DMS53 (cell line): ENCODE measurements at places on chromosomes 4 and X.

DNA sequence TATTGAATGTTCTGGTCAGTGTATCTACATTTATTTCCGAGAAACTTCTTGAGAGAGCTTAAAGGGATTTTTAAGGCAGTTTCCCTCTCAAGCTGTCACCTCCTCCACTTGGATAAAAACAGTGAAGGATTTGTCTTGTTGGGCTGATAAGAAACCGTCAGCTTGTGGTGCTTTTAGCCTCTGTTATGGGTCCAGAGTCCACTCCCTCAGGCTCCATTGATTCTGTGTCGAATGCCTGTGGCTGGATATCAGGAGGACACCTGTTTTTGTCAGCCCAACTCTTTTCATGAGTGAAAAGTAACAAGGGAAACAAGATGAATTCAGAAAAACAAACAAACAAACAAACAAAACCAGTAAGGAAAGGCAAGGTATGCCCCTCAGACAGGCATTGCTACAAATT lies 12.4 kb downstream of the CLCN4 start:
- DNase-seq = no peak

- DNase-seq = no peak
Measured at GRCh38 chrX:136165406-136165805, 18.1 kb downstream of the FHL1 start.

DNA sequence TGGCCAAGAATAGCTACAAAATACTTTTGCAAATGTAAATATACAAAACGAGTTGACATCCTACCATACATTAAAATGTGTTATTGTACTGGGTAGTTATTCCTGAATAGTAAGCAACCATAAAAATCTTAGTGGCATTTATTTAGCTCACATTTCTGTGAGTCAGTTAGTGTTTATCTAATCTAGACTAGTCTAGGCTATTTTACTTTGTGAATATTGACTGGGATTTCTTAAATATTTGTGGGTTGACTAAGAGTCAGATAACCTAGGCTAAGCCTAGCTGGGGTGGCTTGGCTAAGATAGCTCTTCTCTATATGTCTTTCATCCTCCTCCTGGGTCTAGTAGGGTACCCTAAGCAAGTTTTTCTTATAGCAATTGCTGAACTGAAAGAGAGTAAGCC lies 543.8 kb upstream of the DIAPH2 start:
- no peak for DNase-seq

- DNase-seq = peak; percentile 66
Measured at GRCh38 chrX:153818571-153819383, 11.6 kb downstream of the PDZD4 start.

DNA sequence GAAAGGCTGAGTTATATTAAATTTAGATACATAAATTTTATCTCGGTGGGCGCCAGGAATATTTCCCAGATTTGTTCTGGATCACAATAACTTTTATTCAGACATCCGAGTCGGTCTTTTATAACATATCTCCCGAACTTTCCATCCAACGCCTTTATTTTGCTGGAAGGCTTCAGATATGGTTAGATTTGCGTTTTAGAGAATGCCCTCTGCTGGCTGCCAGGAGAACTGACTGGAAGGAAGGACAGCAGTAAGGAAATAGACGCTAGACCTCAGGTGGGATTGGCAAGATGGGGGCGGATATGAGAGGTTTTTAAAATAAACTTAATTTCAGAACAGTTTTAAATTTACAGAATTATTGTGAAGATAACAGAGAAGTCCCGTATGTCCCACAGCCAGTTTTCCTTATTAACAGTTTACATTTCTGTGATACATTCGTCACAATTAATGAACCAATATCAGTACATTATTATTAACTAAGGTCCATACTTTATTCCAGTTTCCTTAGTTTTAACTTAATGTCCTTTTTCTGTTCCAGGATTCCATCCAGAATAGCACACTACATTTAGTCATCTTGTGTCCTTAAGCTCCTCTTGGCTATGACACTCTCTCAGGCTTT lies 4.6 kb upstream of the KANTR start:
- peak; percentile 83 for DNase-seq

GRCh38 chrX:153519569-153520286 lies 2.3 kb downstream of the ATP2B3 start:
- DNase-seq = no peak

DNA sequence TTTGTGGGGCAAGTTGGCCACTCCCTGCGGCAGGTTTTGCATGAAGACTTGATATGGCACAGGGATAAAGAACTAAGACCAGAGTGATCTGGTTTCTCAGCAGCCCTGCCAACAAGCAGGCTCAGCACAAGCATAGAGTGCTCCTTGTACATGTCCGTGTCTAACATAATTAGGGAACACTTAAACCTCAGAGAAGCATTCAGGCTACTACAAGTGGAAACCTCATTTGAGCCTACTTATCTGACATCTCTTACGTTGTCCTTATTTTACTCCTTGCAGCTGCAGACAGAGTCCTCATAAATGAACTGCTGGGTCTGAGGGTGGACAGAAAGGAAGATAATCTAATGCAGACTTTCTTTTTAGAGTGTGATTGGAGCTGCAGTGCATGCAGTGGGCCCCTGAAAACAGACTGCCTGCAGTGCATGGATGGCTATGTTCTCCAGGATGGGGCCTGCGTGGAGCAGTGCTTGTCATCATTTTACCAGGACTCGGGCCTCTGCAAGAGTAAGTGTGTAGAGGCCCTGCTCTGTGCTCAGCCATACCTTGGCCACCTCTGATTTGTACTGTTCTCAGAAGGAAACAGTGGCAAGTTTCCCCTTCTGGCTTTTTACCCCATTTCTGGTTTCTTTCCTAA lies 179.1 kb upstream of the ANXA3 start:
- no peak for DNase-seq

DNA sequence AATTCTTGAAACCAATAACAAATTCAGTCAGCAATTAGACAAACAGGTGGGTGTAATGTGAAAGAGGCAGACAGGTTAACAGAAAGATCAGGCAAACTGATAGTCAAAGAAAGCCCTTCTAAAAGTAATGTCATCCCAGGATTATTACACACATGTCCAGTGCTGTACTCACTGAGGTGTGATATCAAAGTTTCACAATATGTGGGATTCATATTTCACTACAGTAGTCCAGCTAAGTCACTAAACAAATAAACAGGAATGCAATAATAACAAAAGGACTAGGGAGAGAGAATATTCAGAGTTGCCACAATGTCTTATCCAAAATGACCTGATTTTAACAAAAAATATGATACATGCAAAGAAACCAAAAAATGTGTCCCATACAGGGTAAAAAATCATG lies 787.5 kb downstream of the FSTL5 start:
- DNase-seq = peak; percentile 34

- no peak for DNase-seq
Measured at GRCh38 chr4:175444512-175444911, 367.6 kb downstream of the GPM6A start.

GRCh38 chr4:13515268-13515667 lies 29.0 kb downstream of the NKX3-2 start:
- no peak for DNase-seq

GRCh38 chr4:84648178-84648577 lies 65.3 kb downstream of the CDS1 start:
- no peak for DNase-seq

DNA sequence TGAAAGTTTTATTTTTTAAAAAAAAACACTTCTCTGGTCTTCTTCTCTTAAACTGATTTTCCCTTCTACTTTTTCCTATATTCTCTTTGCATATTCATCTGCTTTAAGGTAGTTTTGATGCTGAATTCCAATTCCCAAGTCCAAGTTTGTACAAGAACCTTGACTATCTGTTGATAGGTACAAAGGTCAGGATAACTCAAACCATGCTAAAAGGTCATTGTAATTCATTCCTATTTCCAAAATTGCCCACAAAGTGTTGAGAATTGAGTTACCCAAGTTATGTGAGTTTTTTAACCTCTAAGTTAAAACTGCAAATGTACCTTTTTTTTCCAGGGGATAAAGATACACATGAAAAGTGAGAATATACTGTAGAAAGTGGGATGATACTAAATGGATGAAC lies 46.1 kb upstream of the TMEM192 start:
- no peak for DNase-seq

DNA sequence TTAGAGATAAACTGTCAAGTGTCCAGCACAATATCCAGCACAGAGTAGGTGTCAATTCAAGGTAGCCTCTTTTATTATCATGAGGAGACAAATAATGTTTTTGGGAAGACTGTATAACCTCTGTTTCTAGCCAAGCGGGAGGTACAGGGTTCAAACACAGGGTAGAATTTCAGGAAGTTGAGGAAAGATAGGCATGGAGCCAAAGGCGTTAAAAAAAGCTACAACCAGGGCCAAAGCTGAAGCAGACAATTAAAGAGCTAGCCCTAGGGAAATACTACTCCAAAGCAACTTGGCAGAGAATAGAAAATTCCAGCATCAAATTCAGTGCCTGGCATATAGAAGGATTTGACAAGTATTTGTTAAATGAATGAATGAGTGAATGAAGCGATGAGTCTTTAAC lies 40.0 kb upstream of the CASK start:
- no peak for DNase-seq

DNA sequence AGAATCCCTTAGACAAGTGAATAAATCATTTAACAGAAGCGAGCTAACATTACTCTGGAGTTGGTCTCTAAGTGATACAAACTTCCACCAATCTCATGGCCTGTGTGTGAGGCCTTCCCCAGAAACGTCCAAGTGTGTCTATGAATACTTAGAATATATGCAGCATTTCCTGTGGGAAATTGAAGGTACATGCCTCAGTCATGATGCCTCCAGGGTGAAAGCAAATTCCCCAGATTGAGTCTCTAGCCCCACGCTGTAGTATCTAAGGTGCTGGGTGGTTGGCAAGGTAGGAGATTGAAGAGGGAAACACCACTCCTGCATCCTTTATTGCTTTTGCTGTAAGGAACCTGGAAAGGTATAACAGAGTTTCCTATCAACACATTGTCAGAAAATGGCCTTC lies 113.8 kb downstream of the IL13RA2 start:
- no peak for DNase-seq

- peak; percentile 43 for DNase-seq
Measured at GRCh38 chrX:131783555-131784308, 239.4 kb upstream of the STK26 start.

GRCh38 chrX:9654929-9655328 lies 110.7 kb downstream of the GPR143 start:
- DNase-seq = no peak

- no peak for DNase-seq
Measured at GRCh38 chr4:99625369-99625768, 32.3 kb downstream of the C4orf54 start.

- peak; percentile 80 for DNase-seq
Measured at GRCh38 chrX:111869639-111870034, 6.3 kb upstream of the TRPC5OS start.

DNA sequence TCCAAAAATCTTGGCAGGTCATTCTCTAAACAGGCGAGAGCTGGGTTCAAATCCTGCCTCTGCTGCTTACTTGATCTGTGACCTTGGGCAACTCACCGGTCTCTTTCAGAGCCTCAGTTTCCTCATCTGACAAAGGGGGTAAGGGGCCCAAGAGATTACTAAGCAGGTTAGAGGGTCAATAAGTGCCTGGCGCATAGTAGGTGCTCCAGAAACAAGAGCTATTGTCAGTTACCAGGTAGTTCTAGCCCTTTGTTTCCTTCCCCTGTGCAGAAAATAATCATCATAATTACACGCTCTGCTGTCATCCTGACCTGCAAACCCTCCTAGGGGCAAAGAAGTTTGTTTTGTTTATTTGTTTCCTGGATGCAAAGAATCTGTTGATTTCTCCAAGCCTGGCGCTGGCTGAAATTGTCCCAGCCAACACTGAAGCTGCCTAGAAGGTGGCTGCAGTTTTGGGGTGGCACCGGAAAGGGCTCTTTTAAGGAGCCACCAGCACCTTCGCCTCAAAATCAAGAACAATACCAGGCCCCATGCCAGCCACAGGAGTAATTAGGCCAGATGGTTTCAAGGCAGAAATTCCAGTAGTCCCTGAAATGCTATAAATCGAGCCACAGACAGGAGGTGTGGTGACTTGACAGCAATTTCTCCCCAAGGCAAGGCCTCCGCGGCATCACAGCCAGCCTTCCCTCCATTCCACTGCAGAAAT lies 10.2 kb upstream of the KIAA0232 start:
- no peak for DNase-seq
